Uterus (tissue), 4 donors: ENCODE measurements at places on chromosomes 16 and 17. TPM values are rescaled to one million over a fixed set of nuclear protein-coding genes. Genes with fewer than 3 reads are reported as not detected.

- DNase-seq: no peak
Measured at GRCh38 chr17:32279891-32280716, 14.5 kb downstream of the RHBDL3 start.

DNA sequence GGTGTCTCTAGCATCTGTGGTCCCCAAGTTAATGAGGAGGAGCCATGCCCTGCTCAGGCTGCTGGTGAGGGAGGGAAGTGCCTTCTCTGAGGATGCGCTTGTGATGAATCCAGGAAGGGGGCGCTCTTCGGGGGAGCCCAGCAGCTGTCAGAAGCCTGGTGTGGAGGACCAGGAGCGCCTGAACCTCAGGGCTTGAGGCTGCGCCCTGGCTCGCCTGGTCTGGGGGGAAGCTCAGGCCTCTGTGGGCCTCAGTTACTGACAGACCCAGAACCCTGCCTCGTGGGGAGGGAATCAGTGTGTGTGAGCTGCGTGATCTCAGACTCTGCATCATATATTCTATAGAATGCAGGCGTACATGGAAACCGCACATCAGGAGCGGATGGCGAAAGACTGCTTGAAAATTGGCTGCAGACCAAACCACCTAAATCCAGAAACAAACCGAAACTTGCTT, 126.1 kb downstream of the SEC14L1 start:
- DNase-seq: no peak

DNA sequence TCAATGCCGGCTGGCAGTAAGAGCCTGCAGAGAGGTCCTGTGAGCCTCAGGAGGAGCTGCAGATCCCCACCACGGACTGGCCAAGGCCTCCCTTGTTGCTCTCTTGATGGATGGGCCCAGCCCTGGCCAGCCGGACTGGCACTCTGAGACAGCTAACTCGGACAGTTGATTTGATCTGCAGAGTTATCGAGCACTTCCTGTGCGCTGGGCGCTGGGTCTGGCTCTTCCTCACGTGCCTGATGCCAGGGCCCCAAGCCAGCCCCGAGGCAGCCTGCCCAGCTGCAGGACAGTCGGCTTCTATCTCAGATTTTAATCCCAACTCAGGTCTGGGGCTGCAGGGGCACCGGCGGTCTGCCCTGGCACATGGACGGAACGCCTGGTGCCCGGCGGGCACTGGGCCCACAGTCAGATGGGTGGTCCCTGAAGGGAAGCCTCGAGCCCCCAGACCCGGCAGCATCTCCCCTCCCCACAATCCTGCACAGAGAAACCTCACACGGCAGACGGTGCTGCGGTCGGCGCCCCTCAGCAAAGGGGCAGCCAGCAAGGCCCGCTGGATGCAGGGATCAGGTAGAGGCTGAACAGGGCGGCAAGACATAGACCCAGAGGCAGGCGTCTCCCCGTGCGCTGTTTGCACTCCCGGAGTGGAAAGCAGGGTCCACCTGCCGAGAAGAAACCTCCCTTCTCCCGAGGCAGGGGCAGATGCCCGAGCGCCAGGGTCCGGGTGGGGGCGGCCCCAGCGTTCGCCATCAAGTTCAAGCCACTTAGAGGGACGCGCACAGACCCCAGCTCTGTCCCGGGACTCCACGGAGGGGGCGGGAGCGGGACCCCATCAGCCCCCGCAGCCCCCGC, 34.0 kb downstream of the TIMM22 start:
- DNase-seq: peak; percentile 54

DNA sequence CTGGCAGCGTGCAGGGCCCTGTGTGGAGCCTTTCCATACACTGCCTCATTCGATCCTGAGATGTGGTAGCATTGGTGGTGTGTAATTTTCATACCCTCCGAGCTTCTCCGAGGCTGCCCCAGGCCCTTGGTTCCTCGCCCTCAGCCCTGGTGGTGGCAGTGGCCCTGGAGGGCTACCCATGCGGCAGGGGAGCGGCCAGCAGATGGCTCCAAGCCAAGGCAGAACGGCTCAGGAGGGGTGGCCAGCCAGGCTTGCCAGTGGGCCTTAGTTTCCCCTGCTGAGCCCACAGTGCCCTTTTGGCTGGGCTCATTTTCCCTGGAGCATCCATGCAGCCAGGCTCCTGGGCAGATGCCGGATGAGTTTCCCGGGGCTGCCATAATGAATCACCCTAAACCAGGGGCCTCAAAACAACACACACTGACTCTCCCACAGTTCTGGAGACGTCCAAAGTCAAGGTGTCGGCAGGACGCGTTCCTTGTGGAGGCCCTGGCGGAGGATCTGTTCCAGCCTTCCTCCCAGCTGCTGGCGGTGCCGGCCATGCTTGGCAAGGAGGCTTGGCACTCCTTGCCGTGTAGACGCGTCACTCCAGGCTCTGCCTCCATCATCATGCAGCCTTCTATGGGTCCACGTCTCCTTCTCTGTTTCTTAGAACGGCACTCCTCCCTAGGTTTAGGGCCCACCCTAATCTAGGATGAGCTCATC, 158.8 kb upstream of the GSE1 start:
- DNase-seq: no peak

DNA sequence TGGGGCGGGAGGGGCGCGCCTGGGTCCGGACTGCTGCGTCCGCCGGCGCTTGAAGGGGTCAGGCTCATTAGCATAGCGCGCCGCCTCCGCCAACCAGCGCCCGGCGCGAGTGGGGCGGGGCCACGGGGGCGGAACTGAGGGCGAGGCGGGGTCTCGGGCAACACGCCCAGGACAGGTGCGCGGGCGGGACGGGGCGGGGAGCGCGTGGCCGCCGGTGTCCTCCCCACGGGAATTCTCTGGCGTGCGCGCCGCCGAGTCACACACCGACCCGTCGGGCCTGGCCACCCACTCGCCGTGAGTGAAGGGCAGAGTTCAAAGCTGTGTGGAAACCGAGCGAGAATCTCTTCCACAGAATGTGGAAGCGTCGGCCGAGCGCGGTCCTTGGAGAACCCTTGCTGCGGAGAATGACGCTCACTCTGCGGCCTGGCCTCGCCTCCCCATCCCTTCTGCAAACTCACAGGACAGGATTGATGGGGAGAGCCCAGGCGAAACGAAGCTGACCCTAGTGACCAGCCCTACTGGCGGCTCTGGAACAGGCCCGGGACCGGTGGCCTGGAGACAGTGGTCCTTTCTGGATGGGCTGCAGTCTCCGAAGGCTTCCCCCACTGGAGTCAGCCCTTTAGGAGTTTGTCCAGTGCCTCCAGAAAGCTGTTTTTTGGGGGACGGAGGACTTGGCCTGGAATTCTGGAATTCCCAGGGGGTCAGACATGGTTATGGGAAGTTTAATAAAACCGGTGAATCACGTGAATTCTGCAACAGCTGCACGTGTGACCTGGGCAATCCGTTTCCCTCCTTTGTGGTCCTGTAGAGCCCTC, at the start of gene SNAI3:
Gene SNAI3 (minus strand): TSS at position 69 of the 815 bp plus-strand sequence. CDS start 101 bp downstream, outside the sequence.
- DNase-seq: peak; percentile 58

DNA sequence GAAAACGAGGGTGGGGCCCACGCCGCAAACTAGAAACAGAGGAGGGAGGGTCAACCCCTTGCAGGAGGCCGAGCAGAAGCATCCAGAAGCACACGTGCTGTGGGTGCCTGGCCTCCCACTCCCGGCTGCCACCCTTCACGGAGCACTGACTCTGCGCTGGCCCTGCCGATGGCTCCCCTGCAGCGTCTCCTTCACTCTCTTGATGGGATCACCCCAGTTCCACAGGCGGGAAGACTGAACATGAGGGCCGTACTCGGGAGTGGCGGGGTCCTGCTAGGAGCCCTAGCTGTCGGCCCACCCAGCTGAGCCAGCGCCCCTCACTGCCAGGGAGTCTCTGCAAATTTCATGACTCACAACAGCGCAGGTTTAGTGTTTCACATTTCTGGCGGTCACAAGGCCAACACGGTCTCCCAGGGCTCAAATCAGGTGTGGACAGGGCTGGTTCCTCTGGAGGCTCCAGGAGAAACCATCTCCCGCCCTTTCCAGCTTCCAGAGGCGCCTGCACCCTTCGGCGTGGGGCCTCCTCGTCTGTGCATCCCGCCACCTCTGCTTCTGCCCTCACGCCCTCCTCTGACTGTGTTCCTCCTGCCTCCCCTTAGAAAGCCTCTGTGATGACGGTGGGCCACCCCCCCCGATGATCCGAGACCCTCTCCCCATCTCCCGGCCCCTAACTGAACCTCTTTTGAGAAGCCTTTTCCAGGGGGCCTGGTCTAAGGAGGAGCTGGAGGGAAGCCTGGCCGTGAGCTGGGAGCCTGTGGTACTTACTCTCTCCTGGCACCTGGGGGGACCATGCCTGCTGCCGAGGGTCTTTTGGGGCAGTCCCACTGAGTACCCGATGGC, 2.0 kb downstream of the PTX4 start:
- DNase-seq: no peak

- no peak for DNase-seq
Measured at GRCh38 chr16:81558444-81559175, 114.0 kb downstream of the CMIP start.

GRCh38 chr17:11690681-11691080, 92.4 kb downstream of the DNAH9 start:
- DNase-seq: no peak

DNA sequence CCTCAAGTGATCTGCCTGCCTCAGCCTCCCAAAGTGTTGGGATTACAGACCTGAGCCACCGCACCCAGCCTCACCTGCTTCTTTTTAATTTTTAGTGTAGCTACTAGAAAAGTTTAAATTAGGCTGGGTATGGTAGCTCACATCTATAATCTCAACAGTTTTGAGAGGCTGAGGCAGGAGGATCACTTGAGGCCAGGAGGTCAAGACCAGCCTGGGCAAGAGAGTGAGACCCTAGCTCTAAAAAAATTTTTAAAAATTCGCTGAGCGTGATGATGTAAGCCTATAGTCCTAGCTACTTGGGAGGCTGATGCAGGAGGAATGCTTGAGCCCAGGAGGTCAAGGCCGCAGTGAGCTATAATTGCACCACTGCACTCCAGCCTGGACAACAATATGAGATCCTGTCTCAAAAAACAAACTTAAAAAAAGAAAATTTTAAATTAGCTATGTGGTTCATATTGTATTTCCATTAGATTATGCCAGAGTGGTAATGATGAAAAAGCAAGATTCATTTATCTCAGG, 34.9 kb downstream of the TXNDC11 start:
- DNase-seq: no peak

- DNase-seq: peak; percentile 83
Measured at GRCh38 chr17:17780922-17781590, 55.7 kb downstream of the SREBF1 start.

- peak; percentile 26 for DNase-seq
Measured at GRCh38 chr16:27238016-27238587, 30.5 kb downstream of the NSMCE1 start.

DNA sequence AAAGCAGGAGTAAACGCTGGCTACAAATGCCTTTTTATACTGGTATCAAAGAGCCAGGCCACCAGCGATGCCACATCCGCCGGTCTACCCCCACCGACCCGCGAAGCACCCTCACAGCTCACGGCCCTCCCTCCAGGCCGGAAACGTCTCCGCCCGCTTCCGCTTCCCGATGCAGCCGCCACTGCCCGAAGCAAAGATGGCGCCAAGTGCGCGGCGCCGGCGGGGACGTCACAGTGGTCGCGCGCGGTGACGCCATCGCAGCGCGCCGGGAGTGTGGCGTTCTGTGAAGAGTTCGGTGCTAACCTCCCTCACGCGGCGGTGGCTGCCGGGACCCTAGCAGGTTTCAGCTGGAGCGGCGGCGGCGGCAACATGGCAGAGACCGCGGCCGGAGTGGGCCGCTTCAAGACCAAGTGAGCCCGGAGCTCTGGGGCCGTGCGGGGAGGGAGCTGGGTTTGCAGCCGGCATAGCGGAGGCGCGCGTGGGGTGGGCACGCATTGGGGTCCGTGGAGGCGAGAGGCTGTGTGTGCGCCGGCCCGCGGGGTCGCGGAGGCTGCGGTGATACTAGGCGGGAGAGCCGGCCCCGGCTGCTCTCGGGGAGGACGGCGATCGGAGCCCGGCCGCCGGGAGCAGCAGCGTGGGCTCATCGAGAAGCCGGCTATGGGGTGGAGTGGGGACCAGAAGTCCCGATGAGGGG, at the start of gene TBL3:
Gene TBL3 (plus strand): TSS at position 258 of the 694 bp plus-strand sequence. CDS start 112 bp downstream, at position 370.
- peak; percentile 94 for DNase-seq

- DNase-seq: no peak
Measured at GRCh38 chr16:13923703-13924298, 3.8 kb downstream of the ERCC4 start.

DNA sequence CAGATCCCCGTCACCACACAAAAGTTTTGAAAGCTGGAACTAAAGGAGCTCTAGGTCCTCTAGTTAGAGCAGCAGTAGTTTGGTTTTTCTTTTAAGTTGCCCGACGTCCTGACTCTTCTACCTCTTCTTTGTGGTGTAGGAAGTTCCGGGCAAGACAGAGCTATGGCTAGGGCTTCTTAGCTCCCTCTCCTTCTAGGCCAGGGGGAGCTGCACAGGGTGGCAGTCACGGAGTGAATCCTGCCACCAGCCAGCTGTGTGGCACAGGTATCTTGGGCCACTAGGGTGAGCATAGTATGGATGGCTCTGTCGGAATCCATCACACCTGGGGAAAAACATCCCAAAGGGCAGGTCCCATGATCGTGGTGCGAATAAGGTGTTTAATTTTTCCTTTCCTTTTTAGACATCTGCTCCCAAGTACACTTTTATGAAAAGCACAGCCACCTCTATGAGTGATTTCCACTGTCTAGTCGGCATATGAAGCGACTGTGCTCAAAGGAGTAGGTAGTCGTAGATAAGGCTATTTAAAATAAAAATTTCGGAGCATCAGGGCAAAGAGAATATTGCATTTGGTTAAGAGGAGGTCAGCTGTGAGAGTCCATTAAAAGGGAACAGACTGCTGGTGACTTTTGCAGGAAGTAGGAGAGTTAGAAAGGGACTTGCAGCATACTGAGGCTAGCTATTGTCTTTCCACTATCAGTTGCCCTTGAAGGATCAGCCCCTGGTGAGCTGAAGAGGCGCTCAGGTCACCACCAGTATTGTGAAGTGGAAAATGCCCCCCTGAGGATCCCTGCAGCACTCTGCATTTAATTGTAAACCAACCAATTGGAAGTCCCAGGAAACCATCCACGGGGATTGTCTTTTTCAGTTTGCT, 2.1 kb downstream of the PRKCA start:
- no peak for DNase-seq

- no peak for DNase-seq
Measured at GRCh38 chr16:14490235-14490634, 139.8 kb downstream of the PARN start.

The SOST gene
- total RNA-seq: not detected

The KRTAP17-1 gene
- total RNA-seq: not detected

The VTN gene
- 0.51 TPM for total RNA-seq

The BLTP2 gene
- total RNA-seq: 35.0 TPM

The CEP295NL gene
- total RNA-seq: not detected

The CDRT15L2 gene
- not detected for total RNA-seq

The TMIGD1 gene
- total RNA-seq: not detected
